T-helper 1 cell (primary cell): ENCODE measurements at places on chromosomes 16 and 17.
A peak's percentile ranks its signal among the peaks of the same experiment; 100 is the strongest.

GRCh38 chr17:28953444-28954118, 2.3 kb upstream of the PHF12 start:
- peak; percentile 13 for DNase-seq

- peak; percentile 58 for DNase-seq
Observed at GRCh38 chr16:85898521-85899442, at the start of gene IRF8. Gene IRF8, plus strand, starts transcription at chr16:85899162. Its CDS starts 3,854 bp downstream, at chr16:85903016.

DNA sequence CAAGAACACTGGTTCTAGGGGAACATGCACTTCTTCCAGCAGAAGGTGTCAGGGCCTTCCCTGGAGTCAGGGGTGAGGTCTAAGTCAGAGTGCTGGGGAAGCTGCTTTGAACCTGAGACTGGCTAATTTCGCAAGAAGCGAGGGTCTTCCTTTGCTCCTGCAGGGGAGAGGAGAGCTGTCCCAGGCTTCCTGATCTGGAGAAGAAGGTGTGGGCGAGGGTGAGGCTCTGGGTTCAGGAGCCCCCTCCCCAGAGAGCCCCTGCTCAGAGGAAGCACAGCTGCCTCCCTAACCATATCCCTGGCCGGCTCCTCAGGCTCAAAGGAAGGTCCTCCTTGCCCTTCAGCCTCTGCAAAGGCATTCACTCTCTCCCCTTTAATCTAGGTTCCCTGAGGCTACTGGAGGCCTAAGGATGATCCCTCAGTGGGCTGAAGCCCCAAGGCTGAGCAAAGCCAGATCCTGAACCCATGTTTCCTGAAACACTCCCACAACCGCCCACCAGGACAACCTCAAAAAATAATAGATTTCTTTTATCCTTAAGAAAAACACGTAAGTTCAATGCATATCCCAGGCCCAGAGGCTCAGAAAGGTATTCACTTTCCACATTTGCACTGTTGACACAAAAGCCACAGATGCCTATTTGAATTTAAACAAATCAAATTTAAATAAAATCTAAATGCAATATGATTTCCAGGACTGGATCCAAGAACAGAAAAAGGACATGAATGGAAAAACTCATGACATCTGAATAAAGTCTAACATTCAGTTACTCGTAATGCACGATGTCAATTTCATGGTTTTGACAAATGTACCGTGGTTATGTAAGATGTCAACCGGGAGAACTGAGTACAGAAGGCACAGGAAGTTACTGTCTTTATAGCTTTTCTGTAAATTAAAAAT, 71.5 kb upstream of the RCVRN start:
- DNase-seq: no peak

GRCh38 chr16:66085651-66086050, 280.8 kb upstream of the CDH5 start:
- no peak for DNase-seq

GRCh38 chr16:12587646-12588277, 215.9 kb downstream of the CPPED1 start:
- no peak for DNase-seq

- no peak for DNase-seq
Observed at GRCh38 chr17:80892900-80893603, 98.6 kb upstream of the CHMP6 start.
